CD8-positive, alpha-beta memory T cell (primary cell): ENCODE measurements at places on chromosomes 6 and 20.

DNA sequence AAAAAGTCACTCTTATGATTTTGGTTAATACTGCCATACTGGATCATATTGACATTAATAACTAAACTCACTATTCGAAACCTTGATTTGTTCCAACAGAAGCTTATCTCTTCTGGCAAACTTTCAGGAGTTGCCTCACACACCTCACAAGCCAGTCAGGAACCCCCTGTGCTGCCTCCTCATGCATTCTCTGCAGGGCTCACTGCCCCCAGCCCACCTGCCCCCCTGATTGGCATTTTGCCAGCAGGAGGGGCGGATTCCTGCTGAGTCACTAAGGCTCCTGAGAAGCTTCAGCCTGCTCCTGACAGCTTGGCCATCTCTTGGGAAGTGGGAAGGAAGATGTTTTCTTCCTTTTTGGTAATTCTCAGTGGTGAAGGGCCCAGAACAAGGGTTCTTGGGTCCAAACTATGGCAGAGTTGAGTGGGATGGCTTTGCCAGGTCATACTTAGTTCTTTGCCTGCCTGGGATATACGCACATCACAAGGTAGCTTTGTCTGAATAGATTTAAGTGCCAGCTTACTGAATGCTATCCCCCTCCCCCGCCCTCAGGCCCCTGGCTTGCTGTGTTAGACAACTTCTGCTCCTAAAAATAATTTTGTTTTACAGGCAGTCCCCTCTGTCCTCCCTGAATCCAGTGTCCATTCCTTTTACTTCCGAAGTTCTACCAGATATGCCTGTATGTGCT lies 31.4 kb downstream of the SLC35F1 start:
- no peak for DNase-seq

DNA sequence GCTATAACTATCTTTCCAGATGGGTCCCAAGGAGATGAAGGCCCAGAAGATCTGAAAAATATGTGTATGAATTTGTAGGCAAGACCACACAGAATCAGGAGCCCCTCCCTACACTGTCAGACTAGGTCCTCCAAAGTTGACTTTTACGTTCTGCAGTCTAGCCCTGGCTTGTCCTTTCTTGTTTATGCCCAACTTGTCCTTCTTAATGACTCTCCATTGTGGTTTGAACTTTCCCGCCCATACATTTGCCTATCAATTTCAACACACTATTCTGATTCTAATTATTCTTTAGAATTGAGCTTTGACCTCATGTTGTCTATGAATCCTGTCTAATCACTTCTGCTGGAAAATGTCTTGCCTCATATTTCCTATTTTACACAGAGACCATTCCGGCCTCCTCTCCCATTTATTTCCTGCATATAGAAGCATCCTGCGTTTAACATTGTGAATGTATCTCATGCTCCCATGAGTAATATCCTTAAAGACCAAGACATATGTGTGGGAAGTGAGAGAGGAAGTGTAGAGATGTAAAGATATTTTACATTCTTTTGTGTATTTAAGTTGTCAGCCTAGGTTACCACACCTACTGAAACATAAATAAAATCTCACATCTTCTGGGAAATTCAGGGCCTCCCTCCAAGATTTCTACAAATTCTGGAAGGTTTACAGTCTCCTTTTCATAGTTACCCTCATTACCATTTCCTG lies 348.3 kb downstream of the BCKDHB start:
- DNase-seq = no peak

DNA sequence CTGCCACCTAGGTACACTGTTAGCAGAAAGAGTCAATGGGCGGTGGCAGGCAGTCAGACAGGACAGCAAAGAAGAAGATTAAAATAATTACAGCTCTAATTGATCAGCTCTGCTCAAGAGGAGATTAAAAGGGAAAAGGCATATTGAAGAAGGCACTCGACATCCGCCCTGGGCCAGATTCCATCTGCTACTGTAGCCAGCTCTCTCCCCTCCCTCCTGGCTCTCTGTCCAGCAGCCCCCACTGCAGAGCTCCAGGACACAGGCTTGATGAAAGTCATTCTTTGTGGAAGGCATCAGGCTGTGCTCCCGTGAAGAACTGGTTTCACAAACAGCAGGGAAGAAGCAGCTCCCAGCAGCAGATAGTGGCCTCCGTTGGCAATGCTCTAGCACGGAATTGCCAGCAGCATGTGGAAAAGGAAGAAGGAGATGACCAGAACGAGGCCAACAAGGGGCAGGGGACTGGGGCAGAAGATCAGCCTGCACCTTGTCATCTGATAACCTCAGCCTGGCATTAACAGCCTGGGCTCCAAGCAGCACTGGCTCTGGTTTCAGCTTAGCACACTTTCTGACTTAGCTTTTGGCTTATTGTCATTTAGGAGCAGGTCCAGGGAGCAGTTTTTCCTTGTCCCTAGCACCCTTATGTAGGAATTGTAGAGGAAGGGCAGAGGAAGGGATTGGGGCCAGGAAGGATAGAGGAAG lies 465.9 kb downstream of the KIF16B start:
- DNase-seq = no peak

GRCh38 chr6:51062166-51062722 lies 243.6 kb downstream of the TFAP2B start:
- no peak for DNase-seq

DNA sequence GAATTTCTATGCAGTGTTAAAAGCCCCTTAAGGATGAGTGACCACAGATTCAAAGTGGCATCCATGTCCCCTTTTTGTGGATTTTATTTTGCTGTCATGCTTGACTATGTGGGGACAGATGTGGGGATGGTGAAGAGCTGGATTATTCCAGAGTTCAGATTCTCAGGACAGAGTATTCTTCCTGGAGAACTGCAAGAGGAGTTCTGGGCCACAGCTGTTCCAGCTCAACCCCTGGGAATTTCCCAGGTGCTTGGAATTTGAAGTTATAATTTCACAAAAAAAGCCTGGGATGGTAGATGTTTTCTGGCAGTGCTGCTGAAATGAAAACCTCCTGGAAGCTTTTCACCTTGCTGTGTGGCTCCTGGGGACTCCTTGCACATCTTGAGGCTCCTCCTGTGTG lies 671.8 kb upstream of the MARCKS start:
- no peak for DNase-seq

- no peak for DNase-seq
These were observed 126.6 kb downstream of the TAF4 start for GRCh38 chr20:61938839-61939690.

- DNase-seq = no peak
These were observed 156.2 kb downstream of the BTBD9 start for GRCh38 chr6:38483526-38483925.

- no peak for DNase-seq
These were observed 95.1 kb upstream of the PTPN1 start for GRCh38 chr20:50415021-50415515.
